ENCODE measurements at places on chromosomes 11 and 22.
A peak's percentile ranks its signal among the peaks of the same experiment; 100 is the strongest.

DNA sequence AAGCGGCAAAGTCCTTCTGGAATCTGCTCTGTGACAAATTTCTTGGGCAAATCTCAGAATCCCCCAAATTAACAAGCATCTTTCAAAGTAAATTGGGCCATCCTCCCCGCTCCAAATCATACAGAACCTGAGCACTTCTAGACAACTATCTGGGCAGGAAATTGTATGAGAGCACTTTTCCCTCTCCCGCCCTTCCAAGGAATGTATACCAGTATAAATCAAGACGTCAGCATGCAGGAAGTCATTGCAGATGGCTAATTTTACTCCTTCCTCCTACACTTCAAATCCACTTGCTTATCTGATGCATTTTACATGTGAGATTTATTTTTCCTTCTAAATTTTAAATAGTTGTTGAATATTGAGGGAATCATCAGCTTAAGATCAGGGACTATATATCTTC lies 52.1 kb downstream of the NTM start:
- DNase-seq, result no peak

- DNase-seq, result no peak
Observed at GRCh38 chr11:62721994-62722393, 5.3 kb downstream of the HNRNPUL2 start.

DNA sequence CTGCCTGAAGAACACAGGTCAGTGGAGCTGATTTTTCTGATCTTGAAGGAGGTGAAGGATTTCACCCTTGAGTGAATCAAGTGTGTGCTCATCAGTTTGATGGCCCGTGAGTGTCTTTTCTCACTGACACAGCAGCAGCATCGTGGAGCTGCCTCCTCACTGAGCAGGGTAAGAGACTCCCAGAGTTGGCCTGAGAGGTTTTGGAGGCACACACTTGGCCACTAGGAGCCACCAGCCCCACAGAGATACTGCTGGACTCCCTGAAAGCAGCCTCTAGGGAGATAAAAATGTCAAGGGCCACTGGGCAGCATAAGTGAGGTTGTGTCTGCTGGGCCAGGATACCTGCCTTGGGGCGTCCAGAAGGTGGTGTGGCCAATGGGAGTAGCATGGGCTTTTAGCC lies 245.4 kb downstream of the GRIK4 start:
- DNase-seq, result peak; percentile 21

DNA sequence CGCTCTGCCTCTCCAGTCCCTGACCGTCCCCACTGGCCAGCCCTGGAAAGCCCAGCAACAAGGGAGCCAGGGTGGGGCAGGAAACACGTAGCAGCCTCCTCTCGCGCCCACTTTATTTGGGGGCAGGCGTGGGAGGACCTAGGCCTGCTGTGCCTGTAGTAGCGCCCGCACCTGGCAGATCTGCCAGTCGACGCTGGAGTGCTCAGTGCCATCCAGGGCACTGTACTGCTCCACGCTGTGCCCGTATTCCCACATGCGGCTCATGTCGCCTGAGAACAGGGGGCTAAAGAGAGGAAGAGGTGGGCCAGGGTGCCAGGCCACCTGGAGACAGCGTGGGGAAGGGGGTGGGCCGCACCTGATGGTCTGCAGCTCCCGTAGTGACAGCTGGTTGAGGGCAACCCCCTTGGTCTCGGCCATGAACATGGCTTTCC lies 17.0 kb upstream of the DRICH1 start:
- no peak for DNase-seq

GRCh38 chr22:27993201-27993635 lies 74.2 kb upstream of the PITPNB start:
- DNase-seq, result no peak

DNA sequence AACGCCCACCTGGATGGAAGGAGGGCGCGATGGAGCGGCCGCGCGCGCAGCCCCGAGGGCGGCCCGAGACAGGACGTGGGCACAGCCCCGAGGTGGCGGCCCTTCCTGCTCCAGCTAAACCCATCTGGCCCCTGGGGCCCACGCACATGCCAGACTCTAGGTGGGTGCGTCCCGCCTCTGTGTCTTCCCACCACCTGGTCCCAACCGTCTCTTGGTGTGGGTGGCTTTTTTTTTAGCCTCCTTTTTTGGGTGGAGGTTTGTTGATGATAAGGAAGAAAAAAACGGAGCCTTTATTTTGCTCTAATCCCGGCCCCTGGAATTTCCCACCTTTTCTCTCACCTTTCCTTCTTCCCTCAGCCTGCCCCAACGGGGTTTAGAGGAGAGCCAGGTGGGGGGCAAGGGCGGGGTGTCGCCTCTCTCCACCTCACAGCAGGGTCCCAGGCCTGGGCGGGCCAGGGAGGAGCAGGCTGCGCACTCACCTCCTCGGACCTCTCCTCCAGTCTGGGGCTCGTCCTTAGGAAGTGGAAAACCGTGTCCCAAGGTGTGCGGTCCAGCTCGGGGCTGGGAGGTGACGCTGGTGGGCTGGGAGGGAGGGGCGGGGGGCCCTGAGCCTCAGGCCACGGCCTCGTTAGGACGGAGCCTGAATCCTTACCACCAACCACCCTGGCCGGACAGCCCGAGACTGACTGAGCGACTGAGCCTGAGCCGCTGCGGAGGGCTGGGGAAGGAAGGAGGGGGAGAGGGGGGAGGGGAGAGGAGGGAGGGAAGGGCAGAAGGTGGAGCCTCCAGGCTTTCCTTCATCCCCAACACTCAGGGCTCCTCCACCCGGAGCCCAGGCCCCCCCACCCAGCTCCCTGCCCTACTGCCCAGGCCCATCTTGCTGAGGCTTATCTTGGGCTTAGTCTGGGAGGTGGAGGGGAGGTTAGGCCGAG lies at the start of gene SOX10:
Gene SOX10, minus strand, starts transcription at position 696 of the 932 bp plus-strand sequence. CDS start 771 bp downstream, outside the sequence.
- DNase-seq, result no peak

GRCh38 chr11:130318031-130318673 lies 3.4 kb upstream of the ZBTB44 start:
- no peak for DNase-seq

DNA sequence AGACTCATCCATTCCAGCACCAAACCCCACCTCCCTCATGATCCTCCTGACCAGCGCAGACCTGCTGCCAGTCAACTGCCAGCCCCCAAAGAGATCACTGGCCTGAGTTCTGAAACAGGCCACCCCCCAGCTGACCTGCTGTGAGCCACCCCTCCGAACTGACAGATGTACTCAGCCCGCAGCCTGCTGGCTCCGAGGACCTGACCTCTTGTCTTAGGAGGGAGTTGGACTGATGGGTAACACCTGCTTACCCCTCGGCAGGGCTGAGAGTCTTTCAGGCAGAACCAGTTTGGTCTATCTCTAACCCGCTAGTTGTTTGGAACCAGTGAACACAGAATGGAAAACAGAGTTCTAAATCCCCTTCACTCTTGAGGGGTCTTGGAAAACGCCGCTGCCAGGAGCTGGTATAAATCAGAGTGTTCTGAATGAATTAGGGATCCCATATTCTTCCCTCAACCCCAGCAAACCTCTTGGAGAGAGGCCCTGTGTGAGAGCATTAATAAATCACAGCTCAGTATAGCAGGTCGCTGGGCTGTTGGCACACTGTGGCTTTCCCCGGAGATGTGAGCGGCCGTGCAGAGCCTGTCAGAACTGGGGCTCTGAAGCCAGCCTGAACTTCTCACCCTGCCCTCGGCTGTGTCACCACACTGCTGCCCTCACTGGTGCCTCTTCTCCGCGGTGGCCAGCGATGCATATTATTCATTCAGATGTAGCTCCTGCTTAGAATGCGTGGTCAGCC lies 165.1 kb upstream of the NCAM1 start:
- DNase-seq, result no peak

GRCh38 chr22:36399472-36399778 lies 11.7 kb upstream of the MYH9 start:
- DNase-seq, result no peak

DNA sequence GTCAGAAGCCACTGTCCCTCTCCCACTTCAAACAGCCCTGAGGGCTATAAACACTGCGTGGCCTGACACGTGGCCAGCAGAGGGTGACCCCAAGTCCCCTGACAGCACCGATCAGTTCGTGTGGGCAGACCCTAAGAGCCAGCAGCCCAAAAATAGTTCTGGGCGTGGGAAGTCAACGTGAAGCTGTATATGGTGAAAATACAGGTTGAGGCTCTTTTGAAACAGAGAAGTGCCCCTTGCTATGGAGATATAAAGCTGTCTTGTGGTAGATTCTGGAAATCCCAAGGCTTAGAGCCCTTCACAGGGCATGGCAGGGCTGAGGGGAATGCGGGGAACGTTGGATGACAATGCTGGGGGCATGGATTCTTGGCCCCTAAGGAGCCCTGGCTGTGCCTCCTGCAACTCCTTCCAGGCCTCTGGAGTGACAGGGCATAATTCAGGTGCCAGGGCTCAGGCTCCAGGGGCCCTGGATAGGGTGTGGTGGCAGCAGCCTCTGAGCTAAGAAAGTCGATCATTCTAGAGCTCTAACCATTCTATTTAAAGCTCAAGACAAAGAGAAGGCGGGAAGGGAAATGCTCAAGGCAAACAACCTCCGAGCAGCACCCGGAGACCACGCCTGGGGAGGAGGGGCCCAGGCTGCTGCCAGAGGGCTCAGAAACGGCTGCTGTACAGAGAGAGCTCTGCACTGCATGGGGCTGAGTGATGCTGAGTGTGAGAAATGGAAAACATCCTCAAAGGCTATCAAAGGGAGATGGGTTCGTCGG lies 60.4 kb upstream of the CD5 start:
- DNase-seq, result no peak

DNA sequence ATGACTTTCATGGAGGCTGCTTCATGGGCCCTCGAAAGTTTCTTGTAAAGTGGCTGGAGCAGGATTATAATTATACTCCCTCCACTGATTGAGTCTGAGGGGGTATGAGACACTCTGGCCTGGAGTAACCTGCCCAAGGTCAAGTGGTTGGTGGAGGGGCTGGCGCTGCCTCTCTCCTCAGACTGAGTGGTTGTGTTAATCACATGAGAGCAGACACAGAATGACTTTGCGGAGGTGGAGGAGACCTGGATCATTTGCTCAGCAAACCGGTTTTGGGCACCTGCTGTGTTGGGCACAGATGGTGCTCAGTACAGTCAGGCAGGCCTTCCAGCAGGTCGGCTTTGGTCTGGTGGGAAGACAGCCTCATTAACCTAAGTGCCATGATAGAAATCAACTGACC lies 11.8 kb downstream of the BCR start:
- DNase-seq, result no peak

DNA sequence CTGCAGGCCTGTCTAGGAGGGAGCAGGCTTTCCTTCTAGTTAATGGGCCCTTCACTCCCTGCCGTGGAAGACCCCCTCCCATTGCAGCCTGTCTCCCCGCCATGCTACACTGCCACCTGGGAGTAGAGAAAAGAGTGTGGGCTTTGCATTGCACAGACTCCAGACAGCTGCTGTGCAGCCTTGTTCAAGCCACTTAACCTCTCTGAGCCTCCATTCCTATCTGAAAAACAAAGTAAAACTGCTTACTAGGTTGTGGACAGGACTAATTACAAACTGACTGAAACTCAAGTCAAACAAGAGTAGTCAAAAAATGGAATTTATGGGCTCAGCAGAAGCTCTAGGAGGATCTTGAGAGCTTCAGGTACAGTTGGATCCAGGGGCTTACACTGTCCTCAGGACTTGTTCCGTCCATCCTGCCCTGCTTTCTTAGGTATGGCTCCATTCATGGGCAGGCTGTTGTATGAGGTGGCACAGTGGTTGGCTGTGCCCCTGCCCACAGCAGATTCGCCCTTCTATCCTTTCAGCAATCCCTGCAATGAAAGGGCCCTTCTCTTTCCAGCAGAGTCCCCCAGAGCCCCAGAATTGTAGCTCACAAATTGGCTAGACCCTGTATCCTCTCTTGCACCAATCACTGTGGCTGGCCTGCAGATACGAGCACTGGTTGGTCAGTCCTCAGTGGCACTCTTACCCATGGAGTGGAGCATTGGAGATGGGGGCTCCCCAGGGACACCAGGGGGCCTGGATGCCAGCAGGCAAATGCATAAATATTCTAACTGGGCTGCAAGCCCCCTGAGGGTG lies 19.6 kb downstream of the PRDM11 start:
- DNase-seq, result no peak

GRCh38 chr11:130112071-130112830 lies 42.6 kb downstream of the APLP2 start:
- no peak for DNase-seq

DNA sequence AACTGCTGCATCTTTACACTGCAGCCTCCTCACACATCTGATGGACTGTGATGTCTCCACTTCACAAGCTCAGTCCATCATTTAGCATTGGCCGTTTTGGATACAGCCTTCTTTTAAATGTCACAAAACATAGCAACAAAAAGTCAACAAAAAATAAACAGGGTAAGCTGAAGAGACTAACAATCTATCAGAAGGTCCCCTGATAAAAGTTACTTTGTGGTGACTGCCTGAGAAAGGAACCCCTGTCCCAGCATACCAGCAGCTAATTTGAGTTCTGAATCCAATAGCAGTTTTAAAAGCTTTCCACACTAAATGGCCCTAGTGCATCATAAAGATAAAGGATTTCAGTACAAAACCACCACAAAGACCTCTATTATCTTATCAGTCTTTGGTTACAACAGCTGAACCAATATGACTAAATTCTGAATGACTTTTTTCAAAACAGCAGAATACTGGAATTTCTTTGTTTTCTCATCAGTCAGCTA lies 162.4 kb downstream of the SOX6 start:
- DNase-seq, result no peak

DNA sequence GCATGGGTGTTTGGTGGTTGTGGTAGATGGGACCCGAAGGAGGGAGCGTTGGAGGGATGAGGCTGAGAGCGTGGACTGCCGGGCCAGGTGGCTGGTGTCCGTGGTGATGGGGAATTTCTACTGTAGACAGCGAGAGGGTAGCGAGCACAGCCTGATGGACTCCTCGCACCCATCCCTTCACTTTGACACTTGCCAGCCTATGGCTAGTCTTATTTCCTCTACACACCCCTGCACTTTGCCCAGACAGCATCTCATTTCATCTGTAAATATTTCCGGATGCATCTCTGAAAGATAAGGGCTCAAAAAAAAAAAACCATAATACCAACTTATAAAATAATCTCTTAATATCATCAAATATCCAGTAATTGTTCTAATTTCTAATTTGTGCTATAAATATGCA lies 5.8 kb downstream of the OMP start:
- no peak for DNase-seq

- DNase-seq, result no peak
Observed at GRCh38 chr11:114135737-114136151, 76.2 kb downstream of the ZBTB16 start.

- no peak for DNase-seq
Observed at GRCh38 chr22:50209893-50210292, 9.1 kb downstream of the SELENOO start.

DNA sequence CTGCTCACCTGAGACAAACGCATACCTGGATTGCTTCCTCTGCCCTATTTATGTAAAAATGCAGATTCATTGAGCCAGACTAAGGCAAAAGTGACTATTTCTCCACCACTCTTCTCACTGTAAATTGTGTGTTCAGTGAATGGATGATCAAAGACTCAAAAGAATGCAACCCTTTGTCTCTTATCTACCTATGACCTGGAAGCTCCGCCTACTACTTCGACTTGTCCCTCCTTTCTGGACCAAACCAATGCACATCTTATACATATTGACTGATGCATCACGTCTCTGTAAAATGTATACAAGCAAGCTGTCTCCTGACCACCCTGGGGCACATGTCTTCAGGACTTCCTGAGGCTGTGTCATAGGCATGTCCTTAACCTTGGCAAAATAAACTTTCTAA lies 418.0 kb upstream of the SYN3 start:
- no peak for DNase-seq

Measured in right atrium auricular region (tissue), 2 donors.